ENCODE measurements at places on chromosomes 12 and 14.

- no peak for DNase-seq
Measured at GRCh38 chr12:46948936-46949545, 123.2 kb upstream of the SLC38A4 start.

GRCh38 chr12:18982226-18982949, 147.1 kb upstream of the PLEKHA5 start:
- DNase-seq = no peak

DNA sequence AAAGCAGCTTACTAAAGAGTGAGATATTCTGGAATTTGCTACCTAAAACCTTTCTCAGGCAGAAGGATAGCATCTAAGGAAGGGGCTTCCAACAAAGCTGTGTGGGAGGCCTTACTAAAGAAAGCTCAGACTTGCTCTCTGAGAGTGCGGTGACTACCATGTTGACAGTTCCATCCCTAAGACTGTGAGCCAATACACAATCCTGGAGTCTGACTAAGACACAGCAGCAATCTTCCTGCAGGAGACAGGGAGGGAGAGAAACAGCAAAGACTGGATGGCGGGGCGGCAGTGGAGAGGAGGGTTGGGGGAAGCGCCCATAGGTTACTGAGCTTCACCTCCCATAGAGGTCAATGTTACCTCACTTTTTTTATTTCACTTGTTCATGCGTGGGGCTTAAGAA, 70.9 kb downstream of the KITLG start:
- no peak for DNase-seq

GRCh38 chr12:105428793-105429395, 98.4 kb downstream of the C12orf75 start:
- DNase-seq = no peak

GRCh38 chr12:24881227-24881626, 67.7 kb downstream of the BCAT1 start:
- no peak for DNase-seq

GRCh38 chr12:68641138-68641537, 30.4 kb downstream of the RAP1B start:
- no peak for DNase-seq

DNA sequence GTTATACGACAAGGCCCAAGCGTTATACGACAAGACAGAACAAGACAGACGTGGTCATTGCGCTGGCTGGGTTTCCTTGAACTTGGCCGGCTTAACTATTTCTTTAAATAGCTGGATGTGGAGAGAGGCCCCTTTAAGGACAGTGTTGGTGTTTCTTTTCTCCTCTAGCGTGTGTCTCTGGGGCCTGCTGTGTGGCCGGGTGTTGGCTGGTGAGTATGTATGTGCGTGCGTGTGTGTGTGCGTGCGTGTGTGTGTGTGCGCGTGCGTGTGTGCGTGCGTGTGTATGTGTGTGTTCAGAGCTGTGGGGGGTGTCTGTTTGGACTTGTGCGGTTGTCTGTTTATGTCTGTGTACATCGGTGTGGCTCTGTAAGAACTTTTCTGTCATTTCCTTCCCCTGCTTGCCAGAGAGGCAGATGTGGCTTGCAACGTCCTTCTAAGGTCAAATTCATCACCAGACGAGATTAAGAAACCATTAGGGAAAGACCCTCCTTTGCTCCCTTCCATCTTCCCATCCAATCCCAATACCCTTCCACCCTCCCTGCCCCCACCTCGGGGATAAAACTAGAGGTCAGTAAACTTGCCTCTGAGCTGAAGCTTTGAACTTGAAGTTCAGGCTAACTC, 78.6 kb upstream of the TBX3 start:
- DNase-seq = no peak

- DNase-seq = no peak
Measured at GRCh38 chr12:26636710-26637328, 196.2 kb downstream of the ITPR2 start.

Measured in NCI-H1694 treated with DMSO at 0.1 percent for 48 hours (cell line).